ENCODE measurements at places on chromosomes 2 and 18.

DNA sequence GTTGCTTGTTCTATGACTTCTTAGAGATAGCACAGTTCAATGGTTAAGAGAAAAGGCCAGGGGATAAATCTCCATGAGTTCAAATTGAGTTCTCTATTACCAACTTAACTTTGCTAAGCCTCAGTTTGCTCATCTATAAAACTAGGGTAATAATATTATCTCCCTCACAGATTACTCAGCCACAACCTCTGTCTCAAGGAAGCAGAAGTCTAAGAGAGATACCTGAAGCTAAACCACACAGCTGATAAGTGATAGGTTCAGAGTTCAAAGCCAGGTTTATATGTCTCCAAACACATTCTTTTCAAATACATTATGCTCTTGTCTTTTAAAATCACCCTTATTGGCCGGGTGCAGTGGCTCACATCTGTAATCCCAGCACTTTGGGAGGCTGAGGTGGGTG, 287.7 kb downstream of the NBAS start:
- no peak for DNase-seq

DNA sequence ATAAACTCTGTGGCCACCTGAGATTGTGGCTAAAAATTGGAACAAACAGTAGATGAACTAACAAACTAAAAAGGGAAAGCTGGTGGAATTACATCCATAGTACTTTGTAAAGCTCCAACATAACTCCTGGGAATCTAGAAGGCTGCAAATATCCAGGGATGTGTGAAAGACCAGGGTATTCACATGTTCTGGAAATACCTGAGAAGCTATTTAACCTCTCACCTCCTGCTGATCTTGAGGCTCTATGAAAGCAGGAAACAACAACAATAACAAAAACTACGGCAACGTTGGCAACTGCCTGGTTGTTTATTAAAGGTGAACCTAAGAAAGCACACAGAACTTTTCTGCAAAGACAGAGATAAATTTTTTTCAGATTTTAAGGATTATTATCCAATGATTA, 171.3 kb downstream of the CCDC178 start:
- DNase-seq = no peak

DNA sequence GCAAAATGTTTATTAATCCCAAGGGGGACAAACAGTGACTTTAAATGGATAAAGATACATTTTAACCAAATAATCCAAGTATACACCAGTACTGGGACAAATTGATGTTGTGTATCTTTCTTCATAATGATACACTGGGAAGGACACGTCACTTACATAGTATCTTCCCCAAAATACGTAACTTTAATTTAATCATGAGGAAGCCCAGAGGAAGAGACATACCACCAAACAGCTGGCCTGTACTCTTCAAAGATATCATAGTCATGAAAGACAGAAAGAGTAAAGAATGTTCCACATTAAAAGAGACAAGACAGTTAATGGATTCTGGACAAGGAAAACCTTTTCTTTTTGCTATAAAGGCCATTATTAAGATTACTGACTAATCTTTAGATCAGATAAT, 37.1 kb downstream of the AGFG1 start:
- no peak for DNase-seq

DNA sequence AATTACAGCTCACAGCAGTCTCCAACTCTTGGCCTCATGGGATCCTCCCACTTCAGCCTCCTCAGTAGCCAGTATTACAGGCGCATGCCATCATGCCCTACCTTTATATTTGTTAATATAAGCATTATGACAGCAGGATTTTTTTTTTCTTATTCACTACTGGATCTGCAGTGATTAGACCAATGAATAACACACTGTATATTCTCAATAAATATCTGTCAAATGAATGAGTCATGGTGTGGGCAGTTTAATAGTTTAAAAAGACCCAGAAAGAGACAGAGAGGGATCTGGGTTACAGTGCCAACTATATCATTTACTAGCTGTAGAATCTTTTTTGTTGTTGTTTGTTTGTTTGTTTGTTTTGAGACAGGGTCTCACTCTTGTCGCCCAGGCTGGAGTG, 62.4 kb upstream of the LTBP1 start:
- peak; percentile 46 for DNase-seq

DNA sequence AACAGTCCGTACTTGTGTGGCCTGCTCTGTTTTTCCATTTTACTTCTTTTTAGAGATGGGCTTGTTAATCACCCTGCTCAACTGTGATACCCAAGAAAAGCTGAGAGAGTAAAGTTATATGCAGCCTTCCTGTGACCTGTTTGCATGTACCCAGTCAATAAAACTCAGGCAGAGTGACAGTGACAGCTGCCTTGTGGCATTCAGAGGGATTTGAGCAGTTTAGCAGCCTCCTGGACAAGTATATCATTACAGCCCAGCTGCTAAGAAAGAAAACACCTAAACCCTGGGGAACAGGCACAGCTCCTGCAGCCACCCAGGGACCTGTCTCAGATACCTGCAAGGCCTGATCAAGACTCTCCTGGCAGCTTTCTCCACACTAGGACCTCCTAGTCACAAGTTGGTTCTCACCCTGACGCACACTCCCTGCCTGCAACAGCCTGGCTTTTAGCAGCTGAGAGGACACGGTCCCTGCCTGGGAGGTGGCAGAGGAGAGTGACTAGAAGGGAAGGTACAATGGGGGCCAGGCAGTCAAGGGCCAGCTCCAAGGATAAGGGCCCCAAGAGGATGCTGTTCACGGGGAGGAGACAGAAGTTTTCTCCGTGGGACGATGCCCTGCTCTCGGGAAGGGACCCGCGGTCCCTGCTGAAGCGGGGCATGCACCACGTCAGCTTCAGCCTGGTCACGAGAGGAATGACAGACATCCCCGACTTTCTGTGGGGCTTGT, at the start of gene LRRC30:
TSS of gene LRRC30 (plus strand) at position 464 of the 724 bp plus-strand sequence. CDS start at position 514, 50 bp downstream.
- DNase-seq = no peak

DNA sequence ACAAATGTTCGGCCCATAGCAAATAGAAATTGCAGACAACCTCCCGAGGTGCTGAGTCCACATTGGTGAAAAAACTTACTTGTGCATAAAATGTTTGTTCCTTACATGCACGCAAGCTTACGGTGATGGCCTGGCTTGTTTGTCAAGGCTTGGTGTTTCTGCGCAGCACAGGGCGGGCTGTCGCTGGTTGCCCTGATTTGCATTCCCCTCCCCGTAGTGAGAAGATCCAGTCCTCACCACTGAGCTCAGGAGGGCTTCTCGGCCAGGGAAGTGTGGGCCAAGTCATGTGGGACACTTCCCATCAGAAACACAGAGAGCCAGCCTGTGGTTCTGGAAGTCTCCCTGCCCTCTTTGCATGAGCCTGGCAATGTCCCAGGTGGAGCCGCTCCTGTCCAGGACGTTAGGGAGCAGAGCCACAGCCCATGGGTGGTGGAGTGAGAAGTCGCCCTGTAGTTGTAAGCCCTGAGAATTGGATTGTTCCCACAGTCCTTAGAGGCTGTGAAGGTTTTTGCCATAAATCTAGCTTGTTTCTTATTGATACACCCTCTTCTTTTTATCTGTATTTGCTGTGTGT, 152.7 kb downstream of the TWIST2 start:
- DNase-seq = no peak

DNA sequence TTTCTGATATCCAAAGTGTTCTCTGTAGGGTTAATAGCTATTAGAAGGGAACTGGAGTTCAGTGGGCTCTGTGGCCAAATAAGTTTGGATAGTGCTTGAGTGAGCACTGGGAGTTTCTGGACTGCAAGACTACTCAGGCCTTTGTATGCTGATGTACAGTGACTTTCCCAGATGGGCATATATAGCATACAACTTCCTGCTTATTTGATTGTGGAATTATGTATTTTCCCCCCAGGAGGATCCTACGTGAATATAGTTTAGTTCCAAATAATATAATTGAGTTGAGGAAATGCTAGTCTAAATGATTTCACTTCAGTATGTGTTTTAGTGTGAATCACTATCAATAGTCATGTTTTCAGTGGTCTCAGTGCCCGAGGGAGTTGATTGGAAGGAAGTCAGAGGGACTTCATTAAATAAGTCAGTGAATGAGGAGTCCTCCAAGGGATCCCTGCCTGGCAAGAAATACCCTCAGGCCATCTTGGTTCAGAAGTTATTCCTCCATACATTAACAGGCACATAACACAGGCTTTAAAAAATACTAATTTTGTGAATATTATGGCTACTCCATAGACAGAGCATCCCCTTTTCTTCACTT, 251.4 kb downstream of the PRKCE start:
- DNase-seq = peak; percentile 28

DNA sequence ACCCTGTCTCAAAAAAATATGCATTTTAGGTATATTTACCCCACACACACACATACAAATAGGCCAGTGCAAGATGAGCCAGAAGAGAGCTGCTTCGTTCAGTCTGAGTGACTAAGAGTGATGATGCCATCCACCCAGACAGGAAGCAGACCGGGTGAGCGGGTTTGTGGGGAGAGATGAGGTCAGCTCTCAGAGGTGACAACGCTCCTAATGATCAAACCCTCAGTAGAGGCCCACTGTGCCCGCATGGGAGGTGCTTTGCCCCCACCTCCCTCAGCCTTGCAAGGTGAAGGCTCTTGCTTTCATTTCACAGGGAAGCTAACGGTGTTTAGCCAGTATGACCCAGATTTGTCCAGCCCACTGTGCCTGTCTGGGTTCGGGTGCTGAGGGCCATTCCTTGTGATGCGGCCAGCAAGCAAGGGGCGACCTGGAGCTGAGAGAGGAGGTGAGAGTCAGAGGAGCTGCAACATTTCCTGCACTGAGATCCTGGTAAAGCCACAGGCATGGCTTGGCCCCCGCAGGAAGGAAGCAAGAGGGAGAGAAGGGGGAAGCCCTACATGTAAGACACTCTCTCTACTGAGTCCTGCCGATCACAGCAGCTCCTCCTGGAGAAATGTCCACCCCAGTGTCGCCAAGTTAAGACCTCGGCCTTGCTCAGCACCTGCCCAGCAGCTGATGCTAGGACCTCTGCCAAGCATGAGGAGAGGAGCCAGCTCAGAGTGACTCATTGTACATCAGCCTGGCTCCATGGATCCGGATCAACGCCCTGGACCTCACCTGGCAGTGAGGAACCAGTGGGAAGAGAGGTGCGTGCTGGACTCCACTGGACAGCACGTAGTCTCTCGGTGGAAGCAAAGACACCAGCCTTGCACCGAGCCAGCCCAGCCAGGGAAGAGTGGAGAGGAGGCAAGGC, 37.0 kb downstream of the NIFK start:
- peak; percentile 77 for DNase-seq

- DNase-seq = no peak
Measured at GRCh38 chr18:2412281-2412680, 159.0 kb downstream of the METTL4 start.

DNA sequence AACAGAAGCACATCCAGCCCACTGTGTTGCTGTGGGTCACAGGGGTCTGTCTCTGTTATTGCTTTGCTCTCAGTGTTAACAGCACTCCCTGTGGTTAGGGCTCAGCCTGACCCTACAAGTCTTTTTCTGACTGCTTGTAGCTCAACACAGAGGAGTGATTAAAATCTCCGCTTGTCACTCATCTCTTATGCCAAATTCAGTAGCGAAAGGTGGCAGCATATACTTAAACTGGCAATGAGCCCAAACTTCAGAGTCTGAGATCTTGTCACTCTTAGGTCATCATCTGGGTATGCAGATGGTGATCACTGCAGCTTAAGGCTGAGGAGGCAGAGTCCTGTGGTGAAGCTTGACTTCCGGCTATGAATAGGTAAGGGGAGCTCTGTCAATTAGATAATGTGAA, 63.3 kb upstream of the CSRNP3 start:
- DNase-seq = peak; percentile 17

DNA sequence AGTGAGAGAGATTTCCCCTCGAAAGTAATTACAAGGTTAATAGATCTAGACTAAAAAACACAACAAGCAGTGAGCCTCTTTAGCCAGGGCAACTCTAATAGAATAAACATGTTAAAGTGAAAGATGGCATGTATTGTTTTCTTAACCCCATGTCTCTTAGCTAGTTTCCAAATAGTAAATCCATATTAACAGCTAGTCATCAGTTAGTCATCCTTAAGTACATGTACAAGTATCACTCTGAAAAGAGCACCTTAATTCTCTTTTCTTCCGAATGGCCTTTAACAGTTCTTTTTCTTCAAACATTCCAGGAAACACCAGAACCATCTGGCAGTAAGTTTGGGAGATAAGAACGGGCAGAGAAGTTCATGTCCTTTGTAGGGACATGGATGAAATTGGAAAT, 1480.0 kb downstream of the LRP1B start:
- DNase-seq = peak; percentile 31

GRCh38 chr18:50099725-50100407, 95.1 kb downstream of the MYO5B start:
- peak; percentile 32 for DNase-seq

GRCh38 chr2:207840101-207840500, 70.4 kb upstream of the FZD5 start:
- DNase-seq = no peak

Measured in fibroblast of upper back skin (primary cell).